ENCODE measurements at places on chromosomes 1 and 21. TPM values are rescaled to one million over a fixed set of nuclear protein-coding genes. Genes with fewer than 3 reads are reported as not detected.

GRCh38 chr1:155075535-155075934 lies 3.1 kb upstream of the EFNA3 start:
- DNase-seq = no peak

TMCC2 gene
- polyA plus RNA-seq = 2.5 TPM

DNA sequence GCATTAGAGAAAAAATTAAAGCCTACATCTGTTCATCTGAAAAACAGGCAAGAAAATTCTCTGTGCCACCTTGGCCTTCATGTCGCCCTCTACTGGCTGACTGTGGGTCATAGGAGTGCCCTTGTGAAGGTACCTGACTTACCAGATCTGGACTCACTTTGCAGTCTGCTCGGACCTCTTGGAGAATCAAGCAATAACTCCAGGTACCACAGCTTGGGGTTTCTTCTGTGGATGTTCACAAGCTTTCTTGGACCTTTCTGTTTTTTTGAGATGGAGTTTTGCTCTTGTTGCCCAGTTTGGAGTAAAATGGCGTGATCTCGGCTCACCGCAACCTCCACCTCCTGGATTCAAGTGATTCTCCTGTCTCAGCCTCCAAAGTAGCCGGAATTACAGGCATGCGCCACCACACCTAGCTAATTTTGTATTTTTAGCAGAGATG lies 2.4 kb upstream of the PRAMEF18 start:
- DNase-seq = no peak

- DNase-seq = no peak
Observed at GRCh38 chr21:38443110-38443509, 55.2 kb downstream of the ERG start.

ADORA1 gene
- polyA plus RNA-seq = 1.3 TPM

AVPR1B gene
- polyA plus RNA-seq = not detected

ANKRD35 gene
- 3.4 TPM for polyA plus RNA-seq

All from fibroblast of lung (primary cell).